ENCODE measurements at places on chromosomes 12 and 14. TPM values are rescaled to one million over a fixed set of nuclear protein-coding genes. Genes with fewer than 3 reads are reported as not detected.
A peak's percentile ranks its signal among the peaks of the same experiment; 100 is the strongest.

GRCh38 chr12:29191267-29191850, 42.3 kb downstream of the FAR2 start:
- DNase-seq, result no peak

GRCh38 chr12:123490089-123490488, 32.1 kb downstream of the SNRNP35 start:
- no peak for DNase-seq

DNA sequence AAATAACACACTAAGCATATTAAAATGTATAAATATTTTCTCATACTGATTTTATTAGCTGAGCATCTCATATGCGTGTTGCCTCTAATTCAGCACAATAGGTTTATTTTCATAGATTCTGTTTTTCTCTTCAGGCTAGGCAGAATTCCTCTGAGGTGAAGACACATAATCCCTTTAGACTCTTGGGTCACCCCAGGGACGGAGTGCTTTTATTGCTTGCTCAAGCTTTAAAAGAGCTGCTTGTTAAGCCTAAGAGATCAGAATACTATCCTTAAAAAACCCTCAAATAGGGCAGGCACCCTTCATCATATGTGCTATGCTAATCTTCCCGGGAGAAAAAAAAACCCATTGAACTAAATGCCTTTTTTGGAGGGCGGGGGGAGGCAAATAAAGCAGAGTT, 390.1 kb downstream of the KCNH5 start:
- DNase-seq, result no peak

GRCh38 chr14:95173518-95173917, 16.2 kb upstream of the DICER1 start:
- DNase-seq, result no peak

LAG3 gene
- polyA plus RNA-seq, result 1.9 TPM

- peak; percentile 41 for DNase-seq
These were observed 199.1 kb downstream of the FOXN3 start for GRCh38 chr14:89217891-89218290.

DNA sequence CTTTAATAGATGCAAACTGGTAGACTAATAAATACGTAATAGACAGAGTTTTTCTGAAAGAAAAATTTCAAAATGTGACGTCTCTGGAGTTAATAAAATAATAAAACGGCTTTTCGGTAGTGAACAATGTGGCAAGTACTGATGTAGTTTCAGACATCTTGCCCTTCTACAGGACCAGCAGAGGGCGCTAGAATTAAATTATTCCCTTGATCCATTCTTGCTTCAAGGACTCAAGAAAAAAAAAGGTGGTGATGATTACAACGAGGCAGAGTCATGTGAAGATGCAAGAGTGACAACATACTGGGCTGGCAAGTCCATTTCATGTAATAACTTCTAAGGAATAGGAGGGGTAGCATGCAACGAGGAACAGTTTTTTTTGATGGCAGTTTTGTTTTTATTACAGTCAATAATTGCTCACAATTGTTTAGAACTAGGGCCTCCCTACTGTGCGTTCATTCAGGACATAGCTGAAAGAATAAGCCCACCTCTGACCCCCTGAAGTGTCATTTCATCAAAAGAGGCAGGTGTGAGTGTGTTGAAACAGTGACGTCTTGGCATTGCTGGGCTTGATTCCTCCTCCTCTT, 101.0 kb upstream of the GZMB start:
- peak; percentile 74 for DNase-seq

GRCh38 chr12:214003-214741, at the start of gene SLC6A12:
Gene SLC6A12 (minus strand): TSS chr12:214157. CDS start chr12:209986, 4,171 bp downstream.
- no peak for DNase-seq

DNA sequence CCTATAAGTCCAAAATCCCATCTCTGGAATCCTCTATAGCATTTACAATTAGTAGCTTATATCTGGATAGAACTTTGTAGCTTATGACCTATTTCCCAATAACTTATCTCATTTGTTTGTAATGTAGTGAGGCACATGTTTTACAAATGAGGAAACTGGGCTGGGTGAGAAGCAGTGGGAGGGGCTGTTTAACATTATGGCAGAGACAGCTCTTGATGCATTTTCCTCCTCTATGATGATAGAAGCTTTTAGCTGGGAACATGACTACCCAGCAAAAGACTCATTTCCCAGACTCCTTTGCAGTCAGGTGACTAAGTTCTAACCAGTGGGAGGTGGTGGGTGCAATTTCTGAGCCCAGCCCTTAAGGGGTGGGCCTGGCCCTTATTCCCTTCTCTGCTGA, 179.7 kb downstream of the TTC8 start:
- no peak for DNase-seq

DNA sequence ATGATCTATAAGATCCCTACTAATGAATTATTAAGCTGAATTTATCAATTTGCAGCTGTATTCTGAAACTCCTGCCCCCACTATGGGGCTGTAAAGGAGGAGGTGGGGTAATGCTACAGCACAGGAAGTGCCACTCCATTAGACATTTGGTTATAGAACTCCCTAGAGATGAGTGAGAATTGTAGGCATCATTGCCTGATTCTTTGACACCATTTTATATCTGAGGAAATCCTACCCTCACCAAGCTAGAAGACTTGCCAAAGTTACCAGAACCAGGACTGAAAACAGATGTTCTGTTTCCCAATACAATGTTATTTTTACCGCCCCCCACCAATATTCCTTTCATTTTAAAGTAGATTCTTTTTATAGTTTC, 182.4 kb downstream of the EGLN3 start:
- no peak for DNase-seq

DNA sequence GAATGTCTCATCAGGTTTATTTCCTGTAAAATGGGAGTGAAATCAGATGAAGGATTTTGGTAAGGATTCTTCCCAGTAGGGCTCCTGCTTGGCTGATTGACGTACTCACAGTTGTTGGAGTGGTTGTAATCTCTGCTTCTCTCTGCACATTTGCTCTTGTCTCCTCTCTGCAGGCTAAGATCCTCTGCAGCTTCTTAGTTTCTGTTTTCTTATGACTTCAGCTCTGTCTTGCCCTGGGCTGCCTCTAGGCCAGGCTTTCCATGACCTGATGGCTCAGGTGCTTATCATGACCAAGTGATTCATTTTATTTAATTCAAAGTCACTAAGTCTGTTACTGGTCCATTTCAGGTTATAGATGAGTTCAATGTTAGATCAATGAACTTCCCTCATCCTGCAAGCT, 394.5 kb upstream of the DDHD1 start:
- no peak for DNase-seq

- DNase-seq, result peak; percentile 4
These were observed 323.7 kb upstream of the OR4E1 start for GRCh38 chr14:21997300-21997699.

GRCh38 chr14:106218174-106218573, 691.8 kb downstream of the TMEM121 start:
- DNase-seq, result no peak

CRACR2A gene
- 2.0 TPM for polyA plus RNA-seq

NRXN3 gene
- 9.0 TPM for polyA plus RNA-seq
